ENCODE measurements at places on chromosomes 2 and 18.

DNA sequence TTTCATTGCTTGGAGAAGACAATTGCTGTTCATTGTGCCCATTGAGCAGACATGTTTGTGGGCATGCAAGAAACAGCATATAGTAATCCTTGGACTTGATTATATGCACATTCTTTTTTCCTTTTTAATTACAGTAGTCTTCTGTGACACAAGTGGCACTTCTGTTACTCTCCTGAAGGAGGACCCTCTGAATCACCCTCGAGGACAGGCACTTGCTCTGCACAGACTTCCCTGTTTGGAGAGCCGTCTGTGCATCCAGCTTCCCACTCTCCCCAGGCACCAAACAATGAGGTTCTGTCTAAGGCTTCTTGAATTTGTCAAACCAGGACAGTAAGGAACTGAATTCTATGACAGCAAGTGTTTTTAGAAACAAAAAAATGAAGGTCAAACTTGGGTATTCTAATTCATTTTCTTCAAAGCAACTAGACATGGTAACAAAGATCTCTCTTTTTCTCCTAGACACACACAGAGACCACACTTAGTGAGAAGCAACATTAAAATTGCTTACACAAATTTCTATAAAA lies 844.6 kb upstream of the ID2 start:
- no peak for DNase-seq

DNA sequence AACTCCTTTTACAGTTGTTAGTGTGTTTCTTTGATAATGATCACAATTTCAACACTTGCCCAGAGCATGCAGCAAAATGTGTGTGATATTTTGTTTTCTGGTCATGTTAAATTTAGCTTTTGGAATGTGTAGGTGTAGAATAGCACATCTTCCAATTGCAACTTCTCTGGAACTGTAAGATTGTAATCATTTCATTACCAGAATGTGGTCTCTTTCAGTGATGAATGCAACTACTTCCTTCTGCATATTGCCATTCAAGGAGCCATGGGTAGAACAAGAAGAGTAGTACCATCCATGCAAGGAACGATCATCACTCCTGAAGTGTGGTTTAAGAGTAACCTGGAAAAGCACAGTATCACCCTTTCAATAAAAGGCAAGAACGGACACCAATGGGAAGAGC lies 548.8 kb upstream of the ZNF804A start:
- no peak for DNase-seq

- no peak for DNase-seq
Measured at GRCh38 chr2:147161746-147162145, 683.1 kb upstream of the ACVR2A start.

DNA sequence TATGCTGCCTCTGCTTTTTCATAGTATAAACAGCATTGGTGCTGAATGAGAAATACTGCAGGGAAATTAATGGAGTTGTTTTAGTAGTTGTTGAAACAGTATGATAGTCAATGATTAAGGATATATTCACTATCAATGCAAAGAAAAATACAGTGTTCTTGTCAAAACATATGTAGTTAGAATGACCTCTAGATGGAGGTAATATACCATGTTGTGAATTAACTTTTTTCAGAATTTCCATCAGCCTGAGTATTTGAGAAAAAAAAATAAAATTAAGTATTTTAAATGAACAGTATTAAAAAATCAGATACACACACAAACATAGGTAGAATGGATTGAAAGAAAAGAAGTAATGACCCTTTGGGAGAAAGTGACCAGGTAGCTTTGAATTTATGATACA lies 59.5 kb downstream of the RMDN2 start:
- no peak for DNase-seq

DNA sequence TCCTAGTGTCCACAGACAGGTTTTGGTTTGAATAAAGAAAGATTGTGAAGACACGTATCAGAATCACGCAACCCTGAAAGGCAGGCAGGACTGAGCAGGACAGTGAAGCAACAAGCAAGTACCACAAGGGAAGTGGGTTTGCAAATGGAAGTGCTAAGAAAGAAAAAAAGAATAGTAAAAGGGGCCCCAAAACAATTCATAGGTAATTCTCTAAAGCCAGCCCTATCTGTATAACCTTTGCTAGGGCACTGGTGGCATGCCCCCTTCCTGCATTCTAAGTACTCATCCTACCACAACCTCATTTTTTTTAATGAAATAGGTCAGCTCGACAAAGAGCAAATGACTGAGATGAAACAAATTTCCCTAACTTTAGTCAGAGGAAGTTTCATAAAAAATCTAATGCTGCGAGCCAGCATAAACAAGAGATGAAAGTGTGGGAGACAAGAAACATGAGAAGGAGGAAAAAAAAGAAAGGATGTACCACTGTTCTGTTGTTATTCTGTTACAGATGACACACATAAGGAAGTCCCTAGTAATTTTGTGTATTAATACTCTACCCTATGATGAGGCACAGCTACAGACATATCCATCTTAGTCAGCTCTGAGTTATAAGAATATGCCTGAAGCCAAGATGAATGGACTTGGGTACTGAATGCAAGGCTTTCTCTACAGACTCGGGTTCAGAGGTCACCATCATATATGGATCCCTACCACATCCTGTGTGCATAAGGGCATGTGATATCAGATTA lies 32.2 kb downstream of the IKZF2 start:
- no peak for DNase-seq

Data from CD8-positive, alpha-beta T cell (primary cell).